ENCODE measurements at places on chromosomes 13 and 19.

DNA sequence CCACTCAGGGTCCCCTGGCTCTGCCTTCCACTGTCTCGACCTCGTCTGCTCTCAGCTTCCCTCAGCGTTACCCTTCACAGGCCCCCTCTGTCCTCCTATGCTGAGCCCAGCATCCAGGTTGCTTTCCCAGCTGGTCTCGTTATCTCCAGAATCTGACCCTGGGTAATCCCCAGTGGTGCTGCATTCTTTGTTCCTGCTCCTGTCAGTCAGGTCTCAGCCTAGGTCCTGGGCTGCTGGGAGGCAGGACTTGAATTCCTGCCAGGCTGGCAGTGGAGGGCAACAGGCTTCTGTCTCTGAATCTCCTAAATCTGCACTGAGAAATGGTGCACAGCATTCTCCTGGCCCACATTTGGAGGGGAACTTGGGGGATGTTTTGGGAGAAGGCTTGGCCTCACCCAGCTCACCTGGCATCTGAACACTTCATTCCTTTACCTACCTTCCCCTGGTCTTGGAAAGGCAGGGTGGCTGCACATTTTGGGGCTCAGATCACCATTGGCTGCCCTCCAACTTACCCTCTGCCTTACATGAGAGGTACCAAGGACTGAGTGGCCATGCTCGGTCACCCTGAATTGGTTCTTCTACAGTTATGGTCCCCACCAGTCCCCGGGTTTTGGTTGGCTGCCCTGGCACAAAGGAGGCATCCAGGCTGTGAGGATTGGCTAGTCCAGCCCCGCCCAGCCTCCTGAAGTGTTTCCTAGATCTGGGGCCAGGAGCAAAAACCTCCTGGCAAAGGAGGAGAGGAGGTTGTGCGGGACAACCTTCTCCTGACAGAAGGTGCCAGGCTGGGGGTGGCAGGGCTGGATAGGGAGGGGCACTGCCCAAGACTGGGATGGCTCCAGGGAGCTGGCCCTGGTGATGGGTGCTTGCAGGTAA lies at the start of gene CYP4F8:
Gene CYP4F8, plus strand, starts transcription at position 712 of the 873 bp plus-strand sequence. CDS start 399 bp downstream, outside the sequence.
- DNase-seq = peak; percentile 32

GRCh38 chr19:49497047-49497788 lies 984 bp downstream of the RPS11 start:
- no peak for DNase-seq

GRCh38 chr13:78131811-78132210 lies 213.2 kb upstream of the EDNRB start:
- DNase-seq = no peak

GRCh38 chr13:32107474-32107873 lies 75.9 kb downstream of the FRY start:
- DNase-seq = no peak

GRCh38 chr13:85031771-85032170 lies 767.4 kb downstream of the SLITRK6 start:
- no peak for DNase-seq

GRCh38 chr13:75946536-75947284 lies 310.6 kb downstream of the LMO7 start:
- peak; percentile 27 for DNase-seq

DNA sequence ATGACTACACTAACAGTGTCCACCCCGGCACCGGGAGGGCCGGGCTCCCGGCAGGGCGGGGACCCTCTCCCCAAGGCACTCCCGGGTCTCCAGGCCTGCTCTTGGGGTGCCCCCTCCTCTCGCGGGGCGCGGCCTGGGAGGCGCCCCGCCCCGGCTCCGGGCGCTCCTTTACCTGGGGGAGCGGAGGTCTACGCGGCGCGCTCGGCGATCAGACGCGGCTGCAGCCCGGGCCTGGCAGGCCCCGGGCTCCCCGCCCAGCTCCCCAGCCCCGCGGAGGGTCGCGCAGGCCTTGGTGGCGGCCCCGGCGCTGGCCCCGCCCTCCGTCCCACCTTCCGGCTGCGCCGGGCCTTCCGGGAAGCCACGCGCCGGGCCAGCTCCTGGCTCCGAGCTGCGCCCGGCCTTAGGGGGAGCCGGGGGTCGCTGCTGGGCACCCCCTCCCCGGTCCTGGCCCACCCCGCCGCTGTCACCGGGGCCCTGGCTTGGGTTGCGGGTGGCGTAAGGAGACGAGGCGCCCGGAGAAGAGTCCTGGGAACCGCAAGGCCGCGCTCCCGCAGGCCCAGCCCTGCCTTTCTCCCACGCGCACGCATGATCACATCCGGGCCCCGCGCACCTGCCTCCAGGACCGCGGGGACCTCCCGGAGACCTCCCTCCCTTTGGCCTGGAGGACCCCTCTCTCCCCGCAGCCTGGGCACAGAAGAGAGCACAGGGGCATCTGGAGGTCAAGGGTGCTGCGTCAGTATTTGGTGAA lies at the start of gene C19orf12:
Gene C19orf12, minus strand, starts transcription at position 309 of the 748 bp plus-strand sequence. CDS start 6,848 bp downstream, outside the sequence.
- DNase-seq = peak; percentile 60

DNA sequence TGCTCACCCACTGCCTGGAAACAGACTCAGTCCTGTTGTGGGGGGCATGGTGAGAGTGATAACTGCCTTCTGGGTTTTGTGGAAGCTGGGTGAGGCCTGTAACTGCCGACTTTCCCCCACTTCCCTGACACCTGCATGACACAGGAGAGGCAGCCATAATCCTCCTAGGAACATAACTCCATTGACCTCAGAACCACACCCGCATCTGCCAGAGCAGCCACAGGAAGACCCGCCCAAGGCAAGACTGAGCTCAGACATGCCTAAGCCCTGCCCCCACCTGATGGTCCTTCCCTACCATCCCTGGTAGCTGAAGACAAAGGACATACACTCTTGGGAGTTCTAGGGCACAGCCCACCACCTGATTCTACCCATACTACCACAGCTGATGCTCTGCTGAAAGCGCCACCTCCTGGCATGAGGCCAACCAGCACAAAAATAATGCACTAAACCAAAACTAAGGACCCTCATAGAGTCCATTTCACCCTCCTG lies 326.7 kb downstream of the RBM26 start:
- no peak for DNase-seq

DNA sequence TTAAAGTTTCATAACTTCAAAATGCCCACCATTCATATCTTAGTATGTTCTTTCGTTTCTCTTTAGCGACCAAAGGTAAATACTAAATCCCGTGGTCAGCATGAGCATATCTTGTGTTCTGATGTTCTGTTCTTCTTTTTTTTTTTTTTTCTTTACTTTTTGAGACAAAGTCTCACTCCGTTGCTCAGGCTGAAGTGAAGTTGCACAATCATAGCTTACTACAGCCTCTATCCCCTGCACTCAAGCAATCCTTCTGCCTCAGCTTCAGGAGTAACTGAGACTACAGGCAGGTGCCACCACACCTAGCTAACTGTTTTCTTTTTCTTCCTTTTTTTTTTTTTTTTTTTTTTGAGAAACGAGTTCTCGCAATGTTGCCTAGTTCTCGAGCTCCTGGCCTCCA lies 60.9 kb upstream of the ATP12A start:
- no peak for DNase-seq

GRCh38 chr13:74280795-74281490 lies 146.7 kb upstream of the KLF12 start:
- DNase-seq = no peak

DNA sequence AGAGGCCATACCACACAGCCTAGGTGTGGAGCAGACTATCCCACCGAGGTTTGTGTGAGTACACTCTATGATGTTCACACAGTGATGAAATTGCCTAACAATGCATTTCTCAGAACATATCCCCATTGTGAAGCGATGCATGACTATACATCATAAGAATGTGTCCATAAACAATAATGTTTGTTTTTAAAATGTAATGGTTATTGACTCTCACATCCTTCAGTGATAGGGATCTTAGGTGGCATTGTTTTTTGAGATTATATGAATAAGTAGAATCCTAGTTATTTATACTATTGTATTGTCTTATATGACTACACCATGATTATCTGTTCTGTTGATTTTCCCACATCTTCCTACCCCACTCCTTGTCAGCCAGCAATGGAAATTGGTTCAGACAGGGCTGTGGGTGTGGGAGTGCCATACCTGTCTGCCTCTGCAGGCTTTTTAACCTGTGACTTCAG lies 13.6 kb downstream of the CCNA1 start:
- no peak for DNase-seq

Data from SK-N-DZ (cell line).